ENCODE measurements at places on chromosomes 4 and X.

- DNase-seq: no peak
These were observed 83.3 kb upstream of the HTR2C start for GRCh38 chrX:114500622-114501021.

DNA sequence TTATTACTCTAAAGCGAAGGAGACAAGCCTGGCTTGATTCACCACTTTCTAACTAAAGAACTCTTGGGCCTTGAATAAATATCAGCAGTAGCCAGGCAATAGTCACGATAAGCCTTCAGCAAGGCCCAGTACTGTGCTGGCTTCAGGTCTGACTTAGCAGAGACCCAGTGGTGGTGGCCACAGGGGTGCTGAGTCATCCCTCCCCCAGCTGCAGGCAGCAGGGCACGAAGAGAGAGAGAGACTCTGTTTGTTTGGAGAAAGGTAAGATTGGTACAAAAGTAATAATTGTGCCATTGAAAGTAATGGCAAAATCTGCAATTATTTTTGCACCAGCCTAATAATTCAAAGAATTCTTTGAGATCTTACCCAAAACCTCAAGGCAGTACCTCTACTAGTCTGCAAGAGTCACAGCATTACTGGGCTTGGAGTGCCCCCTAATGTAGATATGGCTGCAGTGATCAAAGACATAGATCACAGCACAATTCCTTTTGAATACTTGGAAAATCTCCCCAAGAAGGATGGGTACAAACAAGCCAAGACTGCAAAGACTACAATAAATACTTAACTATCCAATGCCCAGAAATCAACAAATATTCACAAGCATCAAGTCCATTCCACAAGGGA, 159.5 kb upstream of the USP38 start:
- DNase-seq: no peak

DNA sequence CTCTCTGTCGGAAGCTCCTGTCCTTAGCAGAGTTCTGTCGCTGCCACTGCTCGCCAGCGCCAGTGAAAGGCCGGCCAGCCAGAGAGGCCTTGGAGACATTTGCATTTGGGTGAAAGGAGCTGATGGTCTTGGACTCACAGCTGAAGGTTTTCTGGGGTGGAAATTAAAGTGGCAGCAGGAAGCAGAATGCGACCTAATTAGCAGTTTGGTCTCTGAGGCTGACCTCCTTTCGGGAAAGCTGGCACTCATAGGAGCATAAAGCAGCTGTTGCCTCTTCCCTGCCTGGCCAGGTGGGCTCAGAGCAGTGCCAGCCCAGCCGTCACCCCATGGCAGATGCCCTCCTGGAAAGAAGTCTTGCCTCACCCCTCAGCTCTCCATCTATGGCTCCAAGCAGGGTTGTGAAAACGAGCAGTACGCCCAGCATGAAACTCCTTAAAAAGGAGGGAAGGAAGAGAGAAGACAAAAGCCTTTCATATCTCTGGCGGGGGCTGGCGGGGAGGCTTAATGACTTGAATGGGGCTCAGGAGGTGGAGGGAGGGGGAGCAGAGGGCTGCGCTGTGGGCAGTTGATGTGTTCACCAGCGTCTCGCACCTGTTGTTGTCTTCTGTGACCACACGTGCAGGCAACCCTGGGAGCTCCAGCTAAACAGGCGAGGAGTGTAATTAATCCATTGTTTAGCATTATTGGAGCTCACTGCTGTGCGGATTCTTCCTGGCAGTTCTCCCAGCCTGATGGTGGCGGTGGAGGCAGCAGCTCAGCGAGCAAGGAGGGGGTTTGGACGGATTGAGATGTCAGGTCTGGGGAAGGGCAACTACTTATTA, 264.0 kb downstream of the MID1IP1 start:
- DNase-seq: no peak

DNA sequence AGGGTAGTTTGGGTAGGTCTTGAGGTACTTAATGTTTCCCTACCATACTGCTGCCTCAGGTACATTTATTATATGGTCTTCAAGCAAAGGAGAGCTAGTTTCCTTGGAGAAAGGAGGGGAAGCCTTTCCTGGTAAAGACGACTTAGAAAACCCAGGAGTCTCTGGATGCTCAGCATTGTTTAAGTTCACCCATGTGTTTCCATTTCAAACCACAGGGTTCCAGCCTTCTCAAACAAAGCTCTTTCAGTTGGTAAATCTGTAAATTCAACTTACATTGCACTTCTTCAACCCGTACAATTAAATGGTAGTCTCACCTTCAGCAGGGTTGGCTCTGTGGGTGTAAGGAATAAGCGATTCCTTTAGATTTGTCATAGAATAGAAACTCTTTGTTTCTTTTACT, 111.9 kb upstream of the UNC5C start:
- DNase-seq: no peak

DNA sequence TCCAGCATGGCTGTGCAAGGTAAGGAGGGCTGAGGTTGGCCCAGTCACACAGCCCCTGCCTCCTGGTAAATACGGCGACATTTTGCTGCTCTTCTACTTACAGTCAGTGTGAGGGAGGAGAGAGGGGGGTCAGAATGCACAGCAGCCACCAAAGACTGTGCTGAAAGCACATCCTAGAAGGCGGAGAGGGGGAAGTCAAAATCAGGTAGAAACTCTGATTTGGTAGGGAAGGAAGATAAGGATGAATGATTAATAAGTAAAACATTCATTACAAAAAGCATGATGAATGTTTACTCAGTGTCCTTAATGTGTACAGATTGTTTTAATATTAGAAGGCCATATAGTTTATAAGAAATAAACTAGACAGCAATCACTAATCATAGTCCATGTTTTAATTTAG, 57.5 kb downstream of the ADD1 start:
- DNase-seq: no peak

GRCh38 chr4:99961711-99962110, 11.6 kb upstream of the H2AZ1 start:
- no peak for DNase-seq

GRCh38 chrX:134528960-134529359, 69.0 kb downstream of the HPRT1 start:
- DNase-seq: no peak

DNA sequence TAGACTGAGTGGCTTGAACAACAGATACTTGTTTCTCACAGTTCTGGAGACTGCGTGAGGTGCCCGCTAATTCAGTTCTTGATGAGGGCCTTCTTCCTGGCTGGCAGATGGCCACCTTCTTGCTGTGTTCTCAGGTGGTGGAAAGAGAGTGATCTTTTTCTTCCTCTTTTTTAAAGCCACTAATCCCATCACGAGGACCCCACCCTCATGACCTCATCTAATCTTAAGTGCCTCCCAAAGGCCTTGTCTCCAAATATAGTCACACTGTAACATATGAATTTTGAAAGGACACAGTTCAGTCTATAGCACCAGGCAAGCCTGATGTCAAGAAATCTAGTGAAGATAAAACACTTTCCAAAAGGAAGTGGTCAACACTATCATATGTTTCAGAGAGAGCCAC, 12.4 kb downstream of the VAMP7 start:
- no peak for DNase-seq

GRCh38 chr4:22170353-22170752, 221.8 kb upstream of the KCNIP4 start:
- DNase-seq: no peak

DNA sequence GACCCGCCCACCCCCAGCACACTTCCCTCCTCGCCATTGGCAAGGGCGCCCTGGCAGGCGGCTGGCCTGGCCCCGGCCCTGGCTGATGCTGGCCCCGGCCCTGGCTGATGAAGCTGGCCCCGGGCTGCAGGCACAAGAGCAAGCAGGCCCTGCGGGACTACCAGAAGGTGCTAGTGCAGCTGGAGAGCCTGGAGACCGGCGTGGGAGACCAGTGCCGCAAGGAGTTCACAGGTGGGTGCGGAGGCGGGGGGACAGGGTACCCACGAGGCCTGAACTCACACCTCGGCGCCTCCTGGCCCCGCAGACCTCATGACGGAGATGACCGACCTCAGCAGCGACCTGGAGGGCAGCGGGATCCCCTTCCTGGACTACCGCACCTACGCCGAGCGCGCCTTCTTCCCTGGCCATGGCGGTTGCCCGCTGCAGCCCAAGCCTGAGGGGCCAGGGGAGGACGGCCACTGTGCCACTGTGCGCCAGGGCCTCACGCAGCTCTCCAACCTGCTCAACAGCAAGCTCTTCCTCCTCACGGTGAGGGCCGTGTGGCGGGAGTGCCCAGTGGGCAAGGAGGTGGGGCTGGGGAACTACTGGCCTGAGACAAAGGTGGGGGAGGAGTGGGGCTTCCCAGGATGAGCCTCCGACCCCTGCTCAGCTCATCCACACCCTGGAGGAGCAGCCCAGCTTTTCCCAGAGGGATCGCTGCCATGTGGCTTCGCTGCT, 6.1 kb upstream of the SRPK3 start:
- no peak for DNase-seq

GRCh38 chr4:52937829-52938228, 75.7 kb downstream of the RASL11B start:
- DNase-seq: no peak

GRCh38 chrX:27465036-27465435, 1.9 kb upstream of the PPP4R3C start:
- DNase-seq: no peak
